ENCODE measurements at places on chromosomes 2 and 18.

GRCh38 chr2:169015943-169016342, 15.2 kb downstream of the ABCB11 start:
- DNase-seq = no peak

- no peak for DNase-seq
Measured at GRCh38 chr2:197700960-197701359, 4.2 kb upstream of the MARS2 start.

- DNase-seq = no peak
Measured at GRCh38 chr2:16828828-16829160, 163.2 kb upstream of the CYRIA start.

DNA sequence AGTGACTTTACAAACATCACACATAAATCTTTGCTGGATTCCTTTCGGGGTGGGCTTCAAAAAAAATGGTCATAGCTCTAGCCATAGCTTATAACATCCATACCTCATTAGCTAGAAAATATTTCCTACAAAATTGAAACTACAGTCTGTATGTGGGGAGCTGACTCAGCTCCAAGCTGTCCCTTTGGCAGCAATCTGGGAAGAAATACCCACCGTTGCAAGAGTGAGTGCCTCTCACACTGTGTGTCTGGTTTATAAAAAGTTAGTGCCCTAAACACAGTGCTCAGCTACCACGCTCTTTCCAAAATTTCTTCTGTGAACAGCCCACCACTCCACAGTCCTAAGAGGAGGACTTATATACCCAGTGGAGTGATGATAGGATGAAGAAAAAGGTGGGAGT, 170.1 kb downstream of the RBM43 start:
- DNase-seq = no peak

DNA sequence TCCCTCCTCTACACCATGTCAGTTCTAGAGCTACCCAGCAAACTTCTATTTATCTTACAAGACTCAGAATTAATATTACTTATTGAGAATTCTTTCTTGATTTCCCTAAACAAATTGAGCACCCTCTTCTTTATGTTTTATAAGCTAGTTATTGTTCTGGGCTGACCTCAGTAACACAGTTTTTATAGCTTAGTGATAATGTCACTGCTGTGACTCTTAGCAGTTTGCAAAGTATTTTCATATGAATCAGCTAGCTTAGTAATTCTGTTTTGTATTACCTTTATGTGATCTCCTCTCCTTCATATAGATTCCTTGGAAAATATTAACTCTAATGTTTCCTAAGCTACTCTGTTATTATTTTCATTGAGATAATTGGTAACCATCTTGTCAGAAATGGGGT, 114.9 kb downstream of the PMS1 start:
- no peak for DNase-seq

GRCh38 chr2:128169497-128169896, 78.5 kb downstream of the UGGT1 start:
- no peak for DNase-seq

GRCh38 chr2:196980473-196980872, 54.0 kb upstream of the PGAP1 start:
- DNase-seq = no peak
